ENCODE measurements at places on chromosomes 16 and 17.

GRCh38 chr17:6186998-6187397, 116.8 kb downstream of the WSCD1 start:
- H3K27ac ChIP-seq: no peak overlapping the region
- peaks cover 31% of the 10 kb centered on the region for H3K27me3 ChIP-seq
- H3K4me3 ChIP-seq: no peak overlapping the region
- H3K4me1 ChIP-seq: peaks cover 3% of the 10 kb centered on the region

GRCh38 chr17:63911041-63911635, at the start of gene CSHL1:
TSS of gene CSHL1 (minus strand) at chr17:63911258. CDS start at chr17:63911196, 62 bp downstream.
- DNase-seq: no peak
- H3K27ac ChIP-seq: no peak within 1 kb of the TSS
- peaks cover 7% of the 10 kb centered on the region for H3K4me1 ChIP-seq

DNA sequence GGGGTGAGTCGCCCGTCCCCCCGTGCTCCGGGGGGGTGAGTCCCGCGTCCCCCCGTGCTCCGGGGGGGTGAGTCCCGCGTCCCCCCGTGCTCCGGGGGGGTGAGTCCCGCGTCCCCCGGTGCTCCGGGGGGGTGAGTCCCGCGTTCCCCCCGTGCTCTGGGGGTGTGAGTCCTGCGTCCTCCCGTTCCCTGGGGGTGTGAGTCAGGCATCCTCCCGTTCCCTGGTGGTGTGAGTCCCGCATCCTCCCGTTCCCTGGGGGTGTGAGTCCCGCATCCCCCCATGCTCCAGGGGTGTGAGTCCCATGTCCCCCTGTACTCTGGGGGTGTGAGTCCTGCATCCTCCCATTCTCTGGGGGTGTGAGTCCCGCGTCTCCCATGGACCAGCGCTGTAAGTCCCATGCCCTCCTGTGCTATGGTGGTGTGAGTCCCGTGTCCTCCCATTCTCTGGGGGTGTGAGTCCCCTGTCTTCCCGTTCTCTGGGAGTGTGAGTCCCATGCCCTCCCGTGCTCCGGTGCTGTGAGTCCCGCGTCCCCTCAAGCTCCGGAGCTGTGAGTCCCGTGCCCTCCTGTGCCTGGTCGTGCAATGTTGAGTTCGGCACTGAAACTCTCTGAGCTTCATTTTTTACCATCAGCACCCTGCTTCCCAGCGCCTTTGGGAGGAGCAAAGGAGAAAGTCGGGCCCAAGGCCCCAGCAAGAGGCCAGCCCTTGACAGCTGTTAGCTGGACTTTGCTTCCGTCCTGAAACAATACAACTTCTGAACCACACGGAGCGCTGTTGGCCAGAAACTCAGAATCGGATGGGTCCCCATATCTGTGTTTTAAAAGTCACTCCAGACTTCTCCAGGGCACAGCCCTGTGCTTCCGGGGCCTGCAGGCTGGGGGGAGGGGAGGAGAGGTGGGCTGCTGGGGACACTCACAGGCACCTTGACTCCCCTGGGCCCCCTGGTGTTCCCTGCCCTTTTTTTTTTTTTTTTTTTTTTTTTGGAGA, 11.5 kb upstream of the ZC3H18 start:
- no peaks in the 10 kb centered on the region for H3K36me3 ChIP-seq
- H3K4me1 ChIP-seq: peaks cover 6% of the 10 kb centered on the region
- H3K27me3 ChIP-seq: peaks cover 33% of the 10 kb centered on the region
- H3K4me3 ChIP-seq: no peak overlapping the region

- H3K4me1 ChIP-seq: no peaks in the 10 kb centered on the region
- H3K36me3 ChIP-seq: no peaks in the 10 kb centered on the region
- H3K27ac ChIP-seq: no peak overlapping the region
- peaks cover 27% of the 10 kb centered on the region for H3K27me3 ChIP-seq
Observed at GRCh38 chr16:15830832-15831451, 25.9 kb downstream of the MYH11 start.

DNA sequence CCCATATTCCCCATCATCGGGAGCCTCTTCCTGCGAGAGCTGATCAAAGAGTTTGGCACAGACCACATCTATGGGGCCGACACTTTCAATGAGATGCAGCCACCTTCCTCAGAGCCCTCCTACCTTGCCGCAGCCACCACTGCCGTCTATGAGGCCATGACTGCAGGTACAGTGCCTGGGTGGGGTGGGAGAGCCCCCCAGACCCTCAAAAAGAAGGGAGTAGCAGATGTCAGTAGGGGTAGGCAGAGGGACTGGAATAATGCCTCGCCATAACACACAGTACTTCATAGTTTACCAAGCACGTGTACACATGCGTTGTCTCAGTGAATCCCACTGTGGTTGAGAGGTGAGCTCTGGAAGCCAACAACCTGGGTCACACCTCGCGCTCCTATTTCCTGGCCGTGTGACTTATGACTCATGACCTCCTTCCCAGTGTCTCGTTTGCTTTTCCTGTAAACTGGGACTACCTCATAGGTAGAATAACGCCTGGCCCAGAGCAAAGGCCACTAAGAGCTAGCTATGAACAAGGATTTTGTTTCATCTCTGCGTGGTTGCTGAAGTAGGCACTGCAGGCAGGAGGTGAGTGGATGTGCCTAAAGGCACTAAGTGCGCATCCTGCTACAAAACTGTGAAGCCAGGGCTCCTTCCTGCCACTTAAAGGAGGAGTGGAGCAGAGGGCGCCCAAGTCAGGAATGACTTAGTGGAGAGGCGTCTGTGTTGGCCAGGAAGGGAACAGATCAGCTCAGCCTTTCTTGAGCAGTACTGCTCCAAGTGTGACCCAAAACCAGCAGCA, 5.2 kb downstream of the NAGLU start:
- H3K27me3 ChIP-seq: no peaks in the 10 kb centered on the region
- peaks cover 11% of the 10 kb centered on the region for H3K4me1 ChIP-seq
- H3K27ac ChIP-seq: peak overlapping the region; percentile 64
- no peak overlapping the region for H3K4me3 ChIP-seq

GRCh38 chr17:869567-870525, 87.7 kb downstream of the MRM3 start:
- peaks cover 22% of the 10 kb centered on the region for H3K36me3 ChIP-seq
- H3K4me1 ChIP-seq: peaks cover 34% of the 10 kb centered on the region
- DNase-seq: no peak
- H3K27me3 ChIP-seq: no peaks in the 10 kb centered on the region
- peak overlapping the region; percentile 9 for H3K4me3 ChIP-seq

GRCh38 chr17:72506773-72507172, 386.0 kb downstream of the SOX9 start:
- DNase-seq: no peak
- H3K27ac ChIP-seq: no peak overlapping the region
- H3K4me3 ChIP-seq: no peak overlapping the region
- peaks cover 46% of the 10 kb centered on the region for H3K4me1 ChIP-seq
- H3K27me3 ChIP-seq: no peaks in the 10 kb centered on the region

DNA sequence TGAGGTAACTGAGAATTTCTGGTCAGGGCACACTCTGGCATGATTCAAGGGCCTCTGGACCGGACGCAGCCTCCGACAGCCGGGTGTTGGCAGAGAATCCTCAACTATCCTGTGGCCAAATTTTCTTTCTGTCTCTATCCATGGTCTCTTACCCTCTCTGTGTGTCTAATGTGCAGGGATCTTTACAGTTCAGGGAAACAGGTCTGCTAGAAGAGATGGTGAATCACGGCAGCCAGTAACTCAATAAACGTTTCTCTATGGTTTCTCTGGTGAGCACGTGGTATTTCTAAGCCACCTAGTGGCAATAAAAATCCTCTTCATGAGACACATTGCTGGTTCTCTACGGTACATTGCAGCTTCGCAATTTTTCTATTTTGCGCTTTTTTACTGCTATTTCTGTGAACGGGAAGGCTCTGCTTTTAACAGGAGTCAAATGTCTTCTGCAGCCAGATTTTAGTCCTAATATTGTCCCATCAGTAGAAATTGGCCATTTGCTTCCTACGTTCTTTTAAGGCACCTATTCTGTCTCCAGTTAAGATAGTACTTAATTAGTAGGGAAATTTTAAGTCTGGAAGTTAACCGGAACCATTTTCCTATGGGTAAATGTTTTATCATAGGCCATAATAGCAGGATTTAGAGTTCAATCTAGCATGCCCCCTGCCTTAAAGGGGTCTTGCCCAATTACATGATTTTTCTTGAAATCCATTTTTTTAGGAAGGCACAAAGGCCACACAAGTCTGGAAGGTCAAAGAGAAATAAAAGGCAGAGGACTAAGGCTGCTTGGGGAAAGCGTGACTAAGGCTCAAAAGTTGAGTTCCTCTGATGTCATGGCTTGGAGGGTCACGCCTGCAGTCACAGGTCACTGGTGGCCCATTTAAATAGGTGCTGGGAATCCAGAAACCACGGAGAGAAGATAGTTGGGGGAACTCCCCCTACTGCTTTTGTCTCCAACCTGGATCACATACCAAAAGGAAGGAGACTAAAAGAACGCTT, 31.5 kb downstream of the QPRT start:
- H3K4me3 ChIP-seq: peak overlapping the region; percentile 42
- no peaks in the 10 kb centered on the region for H3K27me3 ChIP-seq
- DNase-seq: no peak
- H3K4me1 ChIP-seq: peaks cover 33% of the 10 kb centered on the region

DNA sequence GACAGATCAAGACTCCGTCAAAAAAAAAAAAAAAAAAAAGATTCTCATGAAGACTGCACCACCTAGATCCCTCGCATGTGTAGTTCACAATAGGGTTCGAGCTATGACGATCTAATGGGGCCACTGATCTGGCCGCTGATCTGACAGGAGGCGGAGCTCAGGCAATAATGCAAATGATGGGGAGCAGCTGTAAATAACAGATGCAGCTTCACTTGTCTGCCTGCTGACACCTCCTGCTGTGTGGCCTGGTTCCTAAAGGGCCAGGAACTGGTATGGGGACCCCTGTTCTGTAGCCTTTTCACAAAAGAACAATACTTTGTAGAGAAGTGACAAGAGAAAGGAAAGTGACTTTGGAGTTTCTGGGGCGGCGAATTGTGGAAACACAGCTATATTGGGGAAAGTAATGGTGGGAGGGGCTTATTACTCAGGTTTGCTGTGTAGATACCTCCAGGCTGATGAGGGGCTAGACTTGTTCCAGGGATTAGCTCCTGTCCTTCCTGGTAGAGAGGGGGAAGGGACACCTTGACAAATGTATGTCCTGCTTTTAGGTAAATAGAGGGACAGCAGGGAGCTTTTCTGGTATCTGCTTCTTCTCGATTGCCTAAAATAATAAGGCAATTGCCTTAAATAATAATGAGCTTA, 57.1 kb downstream of the HAPSTR1 start:
- H3K4me1 ChIP-seq: no peaks in the 10 kb centered on the region
- no peak for DNase-seq
- peaks cover 3% of the 10 kb centered on the region for H3K27me3 ChIP-seq

GRCh38 chr16:68356249-68356918, 45.6 kb downstream of the PRMT7 start:
- no peak overlapping the region for H3K27ac ChIP-seq
- peaks cover 5% of the 10 kb centered on the region for H3K4me1 ChIP-seq
- H3K4me3 ChIP-seq: no peak overlapping the region
- DNase-seq: no peak
- H3K36me3 ChIP-seq: peaks cover 19% of the 10 kb centered on the region

DNA sequence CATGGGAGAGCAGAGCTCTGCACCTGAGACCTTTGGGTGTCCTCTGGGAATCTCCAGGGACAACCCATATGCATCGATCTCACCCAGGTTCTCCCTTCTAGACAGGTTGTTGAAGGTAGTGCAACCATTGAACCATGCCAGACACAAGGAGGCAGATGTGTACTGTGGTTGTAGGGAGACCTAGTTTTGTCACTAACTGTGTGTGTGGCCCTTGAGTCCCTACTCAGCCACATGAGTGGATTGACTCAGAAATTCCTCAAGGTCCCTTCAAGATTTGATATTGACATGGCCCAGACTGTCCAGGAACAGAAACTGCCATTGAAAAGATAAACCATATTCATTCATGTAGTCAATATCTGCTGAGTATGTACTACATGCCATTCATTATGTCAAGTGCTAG, 396.4 kb upstream of the CCL2 start:
- DNase-seq: no peak
- H3K36me3 ChIP-seq: no peaks in the 10 kb centered on the region
- H3K27me3 ChIP-seq: peaks cover 70% of the 10 kb centered on the region

DNA sequence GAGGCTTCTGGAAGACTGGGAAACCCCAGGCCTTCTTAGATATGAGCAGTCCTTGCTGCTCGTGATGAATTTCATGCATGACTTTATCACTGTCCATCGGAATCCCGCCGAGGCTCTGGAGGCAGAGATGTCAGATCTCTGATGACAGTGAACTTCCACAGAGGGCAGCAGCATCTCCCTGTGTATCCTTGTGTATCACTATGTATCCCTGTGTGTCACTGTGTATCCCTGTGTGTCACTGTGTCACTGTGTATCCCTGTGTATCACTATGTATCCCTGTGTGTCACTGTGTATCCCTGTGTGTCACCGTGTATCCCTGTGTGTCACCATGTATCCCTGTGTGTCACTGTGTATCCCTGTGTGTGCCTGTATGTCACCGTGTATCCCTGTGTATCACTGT, 160.2 kb upstream of the CHMP6 start:
- H3K36me3 ChIP-seq: peaks cover 14% of the 10 kb centered on the region
- DNase-seq: no peak
- peaks cover 20% of the 10 kb centered on the region for H3K4me1 ChIP-seq
- H3K4me3 ChIP-seq: no peak overlapping the region
- no peak overlapping the region for H3K27ac ChIP-seq
